NCI-H2029 treated with DMSO at 0.1 percent for 48 hours (cell line): ENCODE measurements at places on chromosomes 3 and 15.

DNA sequence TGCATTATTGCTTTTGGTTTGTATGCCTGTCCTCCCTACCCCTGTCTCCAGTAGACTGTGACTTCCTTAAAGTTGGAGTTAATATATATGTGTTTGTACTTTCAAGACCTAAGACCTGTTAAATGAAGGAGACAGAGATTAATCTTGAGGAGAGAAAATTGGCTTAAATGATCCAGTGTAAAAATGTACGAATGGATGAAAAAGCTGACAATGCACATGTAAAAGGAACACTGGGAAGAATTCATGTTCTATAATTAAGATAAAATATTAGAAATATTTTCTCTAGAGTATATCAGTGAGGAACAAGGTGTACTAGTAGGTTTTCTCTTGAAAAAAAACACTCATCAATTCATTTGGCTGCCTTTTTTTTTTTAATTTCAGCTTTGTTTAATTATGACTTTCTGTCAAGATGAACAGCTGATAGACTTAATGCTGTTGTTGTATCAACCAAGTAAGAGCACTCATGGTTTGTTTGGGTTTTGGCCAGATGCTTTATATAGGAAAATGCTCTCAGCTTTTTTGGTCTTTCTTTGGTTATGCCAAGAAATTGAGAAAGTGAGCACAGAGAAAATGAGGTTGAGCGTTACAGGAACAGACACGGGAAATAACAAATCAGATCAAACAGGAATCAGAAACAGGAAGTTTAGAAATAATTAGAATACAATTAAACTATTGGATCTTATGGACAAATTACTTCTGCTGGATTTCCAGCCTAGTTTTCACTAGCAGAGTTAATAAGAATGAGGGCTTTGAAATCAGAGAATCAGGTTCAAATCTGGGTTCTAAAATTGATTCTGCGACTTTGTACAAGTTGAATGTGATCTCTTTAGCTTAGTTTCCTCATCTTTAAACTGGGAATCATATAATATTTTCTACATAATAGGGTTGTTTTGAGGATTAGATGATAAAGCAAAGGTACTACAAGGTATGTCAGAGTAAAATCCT, 38.3 kb upstream of the AADAC start:
- DNase-seq, result no peak

DNA sequence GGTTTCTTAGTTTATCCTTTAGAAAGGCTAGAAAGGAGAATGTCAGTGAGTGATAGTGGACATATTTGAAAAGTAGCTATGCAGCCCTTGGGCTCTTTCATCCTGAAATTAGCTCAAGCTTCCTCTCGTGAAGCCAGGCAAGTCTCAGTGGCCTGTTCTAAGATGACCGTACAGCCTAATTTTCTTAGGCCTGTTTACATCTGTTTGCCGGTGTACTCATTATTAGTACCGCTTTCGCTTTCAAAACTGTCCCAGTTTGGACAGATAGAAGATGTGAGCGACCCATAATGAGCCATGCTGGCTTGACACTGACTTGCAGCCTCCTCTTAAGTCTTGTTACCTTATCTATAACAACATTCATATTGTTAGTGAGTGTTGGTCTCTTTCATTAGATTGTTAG, 5.7 kb upstream of the ARL14 start:
- DNase-seq, result no peak

DNA sequence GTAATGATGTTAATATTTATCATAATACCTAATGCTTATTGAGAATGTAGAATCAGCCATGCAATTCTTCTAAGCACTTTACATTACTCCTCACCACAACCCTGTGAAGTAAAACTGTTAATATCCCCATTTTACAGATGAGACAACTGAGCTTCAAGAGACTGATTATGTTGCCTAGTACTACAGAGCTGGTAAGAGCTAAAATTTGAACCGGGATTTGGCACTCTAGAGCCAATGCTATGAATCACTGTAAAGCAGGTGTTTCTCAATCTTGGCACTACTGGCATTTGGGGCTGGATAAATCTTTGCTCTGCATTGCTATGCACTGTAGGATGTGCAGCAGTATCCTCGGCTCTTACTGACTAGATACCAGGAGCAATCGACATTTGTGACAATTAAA, 367.7 kb downstream of the MAGI1 start:
- DNase-seq, result no peak

- DNase-seq, result peak; percentile 41
Measured at GRCh38 chr3:184133840-184134745, 1.1 kb upstream of the EIF2B5 start.

DNA sequence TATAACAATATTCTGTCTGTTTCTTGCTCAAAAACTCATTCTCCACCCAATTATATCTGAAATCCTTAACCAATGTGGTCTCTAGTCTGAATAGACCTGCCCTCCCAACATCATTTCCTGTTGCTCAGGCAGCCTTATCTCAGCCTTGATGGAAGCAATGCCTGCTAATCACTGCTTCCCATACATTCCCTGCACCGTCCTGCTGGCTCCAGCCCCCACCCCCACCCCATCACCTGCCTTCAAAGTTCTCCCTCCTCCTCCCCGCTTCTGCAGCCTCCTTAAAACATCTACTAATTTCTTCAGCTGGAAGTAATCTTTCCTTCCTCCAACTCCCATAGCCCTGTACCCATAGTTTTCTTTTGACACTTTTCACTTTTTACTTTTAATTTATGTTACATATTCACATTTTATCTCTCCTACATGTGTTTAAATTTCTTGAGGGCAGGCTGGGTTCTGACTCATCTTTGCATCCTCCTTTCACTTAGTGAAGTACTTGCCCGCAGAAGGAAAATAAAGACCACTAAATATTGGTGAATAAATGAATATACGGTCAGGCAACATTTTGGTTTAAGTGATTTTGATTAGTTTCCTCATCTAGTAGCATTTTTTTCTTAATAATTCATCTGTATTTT, 98.2 kb downstream of the MEIS2 start:
- DNase-seq, result no peak

DNA sequence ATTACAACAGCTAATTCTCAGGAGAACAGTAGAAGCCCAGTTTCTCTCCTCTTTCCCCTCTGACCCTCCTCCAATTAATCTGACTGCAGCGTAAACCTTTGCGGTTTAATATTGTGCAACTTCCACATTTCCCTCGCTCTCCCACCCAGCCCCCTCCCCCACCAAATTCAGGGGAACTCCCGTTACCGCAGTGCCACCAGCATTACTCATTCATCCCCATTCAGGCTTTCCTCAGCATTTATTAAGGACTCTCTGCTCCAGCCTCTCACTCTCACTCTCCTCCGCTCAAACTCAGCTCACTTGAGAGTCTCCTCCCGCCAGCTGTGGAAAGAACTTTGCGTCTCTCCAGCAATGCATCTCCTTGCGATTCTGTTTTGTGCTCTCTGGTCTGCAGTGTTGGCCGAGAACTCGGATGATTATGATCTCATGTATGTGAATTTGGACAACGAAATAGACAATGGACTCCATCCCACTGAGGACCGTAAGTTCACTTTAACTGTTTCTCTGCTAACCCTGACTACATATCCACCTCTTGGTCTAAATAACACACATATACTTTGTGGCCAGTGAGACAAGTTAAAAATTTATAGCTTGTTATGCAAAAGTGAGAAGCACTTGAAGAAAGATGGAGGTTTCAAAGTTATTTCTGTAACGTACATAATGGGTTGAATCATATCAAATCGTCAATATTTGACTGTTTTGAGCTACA, at the start of gene PTX3:
Gene PTX3 (plus strand): TSS at position 268 of the 709 bp plus-strand sequence. CDS start 84 bp downstream, at position 352.
- DNase-seq, result no peak

- no peak for DNase-seq
Measured at GRCh38 chr15:43893956-43894355, 67.2 kb downstream of the WDR76 start.

GRCh38 chr15:87681104-87681503, 575.4 kb downstream of the NTRK3 start:
- no peak for DNase-seq

- DNase-seq, result no peak
Measured at GRCh38 chr3:190261740-190262139, 60.5 kb downstream of the CLDN1 start.

DNA sequence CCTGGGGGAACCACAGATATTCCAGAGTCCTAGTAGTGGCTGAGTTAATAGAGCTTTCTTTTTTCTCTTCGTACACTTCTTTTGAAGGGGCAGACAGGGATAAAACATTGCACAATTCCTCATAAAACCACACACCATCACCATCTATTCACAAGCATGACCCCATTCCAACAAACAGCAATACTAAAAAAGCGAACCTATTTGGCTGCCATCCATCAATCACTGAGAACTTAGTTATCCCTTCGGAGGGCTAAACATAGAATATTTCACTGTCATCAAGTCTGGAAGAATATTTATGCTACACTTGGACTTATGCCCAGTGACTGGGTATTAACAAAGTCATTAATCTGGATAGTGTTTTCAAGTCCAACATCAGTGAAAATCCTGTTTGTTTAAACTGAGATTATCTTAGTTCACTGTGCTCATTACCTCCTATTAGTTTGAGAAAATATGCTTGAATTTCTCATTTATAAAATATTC, 80.3 kb upstream of the PRTG start:
- DNase-seq, result no peak

- no peak for DNase-seq
Measured at GRCh38 chr3:96000966-96001365, 813.4 kb upstream of the EPHA6 start.

- DNase-seq, result no peak
Measured at GRCh38 chr15:100733101-100733842, 130.9 kb downstream of the ASB7 start.
